ENCODE measurements at places on chromosomes 1 and 21.

- DNase-seq = peak; percentile 62
These were observed 112.7 kb upstream of the JUN start for GRCh38 chr1:58896246-58897183.

DNA sequence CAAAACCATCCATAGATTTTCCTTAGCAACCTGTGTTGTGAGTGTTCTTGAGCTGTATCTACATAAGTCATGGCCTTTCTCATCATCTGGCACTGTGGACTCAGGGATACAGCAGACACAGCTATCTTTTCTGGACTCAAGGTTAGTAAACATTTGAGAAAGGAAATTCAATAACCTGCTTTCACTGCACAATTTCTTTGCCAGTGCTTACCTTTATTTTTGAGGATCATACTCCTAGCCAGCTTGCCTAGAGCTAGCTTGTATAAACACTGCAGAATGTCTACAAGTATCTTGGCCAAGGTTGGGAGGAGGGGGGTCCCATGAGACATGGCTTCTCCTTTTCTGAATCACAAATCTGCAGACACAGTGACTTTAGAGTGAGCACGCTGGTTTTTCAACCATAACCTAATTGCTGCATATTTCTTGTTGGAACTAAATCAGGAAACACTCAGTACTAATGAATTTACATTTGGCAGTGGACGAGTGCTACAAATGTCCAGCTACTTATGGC lies 27.2 kb downstream of the ADAMTS5 start:
- no peak for DNase-seq

DNA sequence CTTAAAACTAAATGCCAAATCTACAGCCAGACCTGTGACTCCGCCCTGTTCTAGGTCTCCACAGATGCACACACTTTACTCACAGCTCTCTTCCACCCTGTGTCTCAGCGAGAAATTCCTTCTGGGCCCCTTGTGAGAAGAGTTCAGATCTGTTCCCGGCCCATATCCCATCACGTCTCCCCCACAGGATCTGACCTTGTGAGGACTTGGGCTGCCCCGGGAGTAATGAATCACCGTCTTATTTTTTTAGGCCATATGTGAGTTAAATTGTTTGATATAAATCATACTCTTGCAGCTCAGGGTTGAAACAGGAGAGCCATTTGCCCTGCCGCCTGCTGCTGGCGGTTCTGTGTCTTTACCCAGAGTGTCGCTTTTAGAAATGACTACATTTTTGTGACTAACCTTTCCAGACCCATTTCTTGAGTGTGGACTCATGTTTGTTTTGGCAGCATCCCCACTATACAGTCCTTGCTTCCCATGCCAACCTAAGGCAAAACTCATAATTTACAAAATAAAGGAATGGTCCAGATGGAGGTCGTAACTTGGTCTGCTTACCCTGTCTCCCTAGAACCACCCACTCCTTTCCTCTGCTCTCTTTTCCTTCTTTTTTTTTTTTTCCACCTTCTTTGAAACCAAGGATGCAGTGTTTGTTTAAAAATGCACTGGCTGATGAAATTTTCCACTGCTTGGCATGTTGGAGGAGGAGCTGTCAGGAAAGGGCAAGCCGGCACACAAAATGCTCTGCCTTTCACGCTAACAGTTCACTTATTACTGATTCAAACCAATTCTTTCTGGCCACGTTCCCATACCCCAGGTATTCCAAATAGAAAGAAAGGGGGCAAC lies 98.0 kb upstream of the C1orf105 start:
- DNase-seq = peak; percentile 45

GRCh38 chr1:209062863-209063262 lies 520.7 kb upstream of the CAMK1G start:
- DNase-seq = no peak

DNA sequence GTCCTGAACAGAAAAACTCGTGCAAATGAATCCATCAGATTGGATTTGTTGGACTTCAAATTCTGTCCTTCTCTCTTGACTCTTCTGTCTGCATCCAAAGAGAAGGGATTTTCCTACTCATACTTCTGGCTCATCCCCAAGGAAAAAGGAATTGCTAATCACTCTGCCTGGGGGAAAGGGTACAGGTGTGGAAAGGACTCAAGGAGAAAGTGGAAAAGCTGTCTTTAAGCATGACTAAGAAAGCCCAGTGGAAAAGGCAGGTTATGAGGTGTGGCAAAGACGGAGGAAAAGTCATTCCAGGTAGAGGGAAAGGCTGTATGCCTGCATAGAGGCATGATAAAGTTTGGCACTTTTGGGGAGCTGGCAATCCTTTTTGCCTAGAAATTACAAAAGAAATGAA lies 43.4 kb downstream of the PTGS2 start:
- no peak for DNase-seq

- DNase-seq = no peak
These were observed 889.6 kb upstream of the ADGRL4 start for GRCh38 chr1:79896140-79896539.

DNA sequence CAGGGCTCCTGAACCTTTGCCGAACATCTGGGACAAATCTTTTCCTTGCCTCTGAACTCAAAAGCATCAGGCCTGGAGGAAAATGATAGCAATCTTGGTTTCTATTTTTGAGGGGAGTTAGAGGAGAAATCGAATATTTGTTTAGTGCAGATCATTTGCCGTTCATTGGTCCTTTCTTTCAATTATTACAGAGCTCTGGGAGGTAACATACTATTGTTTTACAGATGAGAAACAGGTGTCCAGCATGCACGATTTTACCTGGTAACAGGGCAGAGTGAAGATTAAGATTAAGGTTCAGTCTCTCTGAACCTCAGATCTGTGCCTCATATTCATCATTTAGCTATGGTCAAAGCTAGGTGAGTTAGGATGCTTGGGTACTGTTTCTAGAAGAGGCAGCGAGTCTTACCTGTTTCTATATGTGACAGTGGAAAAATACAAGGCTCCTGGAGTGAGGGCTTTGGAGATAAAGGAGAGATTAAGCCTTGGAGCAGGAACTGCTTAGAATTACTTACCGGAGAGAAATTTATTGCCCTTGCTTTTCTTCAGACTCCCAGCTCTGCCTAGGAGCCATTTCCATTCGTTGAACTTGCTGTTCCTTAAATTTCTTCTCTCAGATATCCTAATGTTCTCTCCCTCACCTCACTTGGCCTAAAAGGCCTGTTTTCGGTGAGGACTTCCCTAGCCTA lies 1.4 kb downstream of the PRCC start:
- no peak for DNase-seq

GRCh38 chr1:17273096-17273495 lies 24.2 kb downstream of the PADI3 start:
- no peak for DNase-seq

- no peak for DNase-seq
These were observed 1349.0 kb upstream of the B3GALT2 start for GRCh38 chr1:194535369-194535768.

GRCh38 chr1:26220199-26220912 lies 13.6 kb upstream of the CEP85 start:
- DNase-seq = no peak

DNA sequence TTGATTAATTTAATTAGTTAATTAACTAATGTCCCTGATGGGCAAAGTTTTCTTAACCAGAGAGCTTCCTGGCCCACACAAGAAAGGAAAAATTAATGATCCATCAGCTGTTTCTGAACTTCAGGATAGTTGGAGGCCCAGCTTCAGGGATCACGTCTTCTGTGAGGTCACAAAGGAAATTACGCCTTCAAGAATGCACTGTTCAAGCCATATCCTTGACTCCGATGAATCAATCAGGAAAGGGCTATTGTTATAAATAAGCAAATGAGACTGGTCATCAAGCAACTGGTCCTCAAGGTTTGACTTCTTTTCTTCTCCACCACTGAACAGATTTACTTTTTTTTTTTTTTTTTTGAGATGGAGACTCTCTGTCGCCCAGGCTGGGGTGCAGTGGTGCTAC lies 40.6 kb downstream of the TCP10L start:
- no peak for DNase-seq

GRCh38 chr1:176696109-176696508 lies 233.1 kb downstream of the PAPPA2 start:
- no peak for DNase-seq

- peak; percentile 50 for DNase-seq
These were observed 18.8 kb upstream of the MAP1LC3C start for GRCh38 chr1:242017580-242018233.

GRCh38 chr1:8118031-8118451 lies 91.9 kb upstream of the ERRFI1 start:
- no peak for DNase-seq

GRCh38 chr1:217781056-217781455 lies 149.9 kb downstream of the SPATA17 start:
- no peak for DNase-seq

- DNase-seq = peak; percentile 96
These were observed 48.8 kb downstream of the LAMC2 start for GRCh38 chr1:183234660-183235476.

- peak; percentile 52 for DNase-seq
These were observed 430 bp downstream of the RBM15 start for GRCh38 chr1:110339407-110340206.

DNA sequence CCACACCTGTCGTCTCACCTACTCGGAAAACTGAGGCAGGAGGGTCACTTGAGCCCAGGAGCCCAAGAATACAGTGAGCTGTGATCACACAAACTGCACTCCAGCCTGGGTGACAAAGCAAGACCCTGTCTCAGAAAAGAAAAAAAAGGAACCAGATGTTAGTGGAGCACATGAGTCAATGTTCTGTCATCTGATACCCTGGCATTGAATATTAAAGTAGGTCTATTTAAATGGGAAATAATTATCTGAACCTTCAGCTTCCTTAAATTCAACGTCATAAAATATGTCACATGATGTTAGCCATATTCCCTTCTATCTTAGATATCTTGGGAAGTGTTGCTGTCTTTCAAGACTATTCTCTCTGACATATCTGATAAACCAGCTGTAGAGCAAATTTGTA lies 47.3 kb downstream of the NCAM2 start:
- DNase-seq = no peak

DNA sequence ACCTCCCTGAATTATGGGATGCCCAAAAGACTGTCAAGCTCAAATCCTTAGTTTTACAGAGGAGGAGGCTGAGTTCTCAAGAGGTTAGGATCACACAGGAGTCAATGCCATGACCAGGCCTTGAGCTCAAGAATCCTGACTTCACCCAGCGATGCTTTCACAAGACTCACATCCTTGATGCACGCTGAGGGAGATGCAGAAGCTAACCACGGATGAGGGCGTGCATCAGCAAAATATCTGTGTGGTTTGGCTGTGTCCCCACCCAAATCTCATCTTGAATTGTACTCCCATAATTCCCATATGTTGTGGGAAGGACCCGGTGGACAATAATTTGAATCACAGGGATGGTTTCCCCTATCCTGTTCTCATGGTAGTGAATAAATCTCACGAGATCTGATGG lies 133.2 kb downstream of the KCNJ6 start:
- no peak for DNase-seq

DNA sequence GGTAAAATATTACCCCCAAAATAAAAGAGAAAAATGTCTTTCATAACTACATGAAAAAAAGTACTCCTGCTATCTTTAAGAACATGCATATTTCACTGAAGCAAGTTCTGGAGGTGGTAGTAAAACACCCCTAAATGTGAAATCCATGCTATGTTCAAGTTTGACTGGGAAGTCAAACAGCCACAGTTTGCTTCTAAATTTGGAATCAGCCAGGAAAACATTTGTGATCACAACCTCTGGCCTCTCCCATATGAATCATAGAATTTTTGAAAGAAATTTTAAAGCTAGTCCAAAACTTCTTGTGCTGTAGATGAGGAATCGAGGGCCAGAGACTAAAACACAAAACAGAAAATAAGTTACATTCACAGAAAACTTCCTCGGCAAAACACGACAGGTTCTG lies 6.6 kb downstream of the SORT1 start:
- DNase-seq = no peak

GRCh38 chr1:116382857-116383483 lies 9.9 kb downstream of the ATP1A1 start:
- DNase-seq = no peak

DNA sequence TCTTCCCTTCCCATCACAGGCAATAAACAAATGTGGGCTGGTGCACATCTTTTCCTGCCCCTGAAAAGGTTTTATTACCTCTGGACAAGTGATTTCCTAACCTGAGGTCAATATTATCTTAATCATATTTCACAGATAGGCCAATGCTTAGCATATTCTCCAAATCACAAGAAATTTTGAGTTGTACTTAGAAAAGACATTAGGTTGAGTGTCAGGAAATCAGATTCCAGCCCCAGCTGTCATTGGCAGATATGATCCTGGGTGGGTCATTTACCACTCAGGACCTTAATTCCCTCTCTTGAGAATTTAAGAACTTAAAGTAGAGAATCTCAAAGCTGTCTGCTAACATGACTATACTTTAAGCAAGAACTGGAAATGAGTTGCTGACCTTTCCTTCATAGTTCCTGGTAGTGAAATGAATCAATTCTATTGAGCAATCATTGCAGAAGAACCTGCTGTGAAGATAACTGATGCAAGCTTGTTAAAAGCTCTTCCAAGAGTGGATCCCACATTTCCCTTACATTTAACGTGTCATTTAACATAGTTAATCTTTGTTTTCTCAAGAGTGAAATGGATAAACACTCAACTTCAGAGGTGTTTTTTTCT lies 46.4 kb upstream of the CR2 start:
- peak; percentile 65 for DNase-seq

DNA sequence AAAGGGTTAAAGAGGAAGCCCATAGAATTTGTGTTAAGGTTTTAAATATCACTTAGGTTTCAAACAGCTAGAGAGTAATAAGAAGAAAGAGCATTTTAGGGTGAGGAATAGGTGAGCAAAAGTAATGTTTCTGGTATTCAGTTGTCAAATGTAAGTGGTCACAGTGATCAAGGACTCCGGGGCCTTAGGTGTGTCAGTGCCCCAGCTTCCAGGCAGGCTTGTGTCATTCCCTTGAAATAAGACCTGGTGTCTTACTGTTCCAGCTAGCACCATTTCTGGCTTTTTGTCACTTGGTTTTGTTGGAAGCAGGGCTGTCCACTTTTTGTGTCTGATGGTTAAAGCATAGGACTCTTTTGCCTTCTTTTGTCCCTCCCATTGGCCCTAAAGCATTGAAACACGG lies 69.6 kb downstream of the DYRK1A start:
- no peak for DNase-seq

DNA sequence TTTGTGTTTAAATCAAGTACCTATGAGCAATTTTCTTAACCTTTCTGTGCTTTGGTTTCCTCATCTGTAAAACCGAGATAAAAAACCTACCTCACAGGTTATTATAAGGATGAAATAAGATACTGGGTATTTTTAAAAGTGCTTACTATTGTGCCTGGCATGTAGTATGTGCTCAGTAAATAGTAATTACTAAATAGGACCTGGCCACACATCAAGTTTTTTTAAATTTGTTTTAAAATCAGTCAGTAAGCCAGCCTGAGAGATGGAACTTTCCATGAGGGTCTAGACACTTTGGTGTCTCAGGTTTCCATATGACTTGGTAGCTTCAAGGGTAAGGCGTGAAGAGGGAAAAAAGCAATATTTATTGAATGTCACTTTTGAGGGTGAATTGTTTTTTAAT lies 7.0 kb upstream of the ATF3 start:
- peak; percentile 55 for DNase-seq

- no peak for DNase-seq
These were observed 5.5 kb upstream of the AGTRAP start for GRCh38 chr1:11730429-11730891.

GRCh38 chr1:33255347-33256220 lies 708 bp upstream of the ZNF362 start:
- peak; percentile 85 for DNase-seq

All from PC-9 (cell line).